NCI-H226 (cell line): ENCODE measurements at places on chromosomes 4 and X.

DNA sequence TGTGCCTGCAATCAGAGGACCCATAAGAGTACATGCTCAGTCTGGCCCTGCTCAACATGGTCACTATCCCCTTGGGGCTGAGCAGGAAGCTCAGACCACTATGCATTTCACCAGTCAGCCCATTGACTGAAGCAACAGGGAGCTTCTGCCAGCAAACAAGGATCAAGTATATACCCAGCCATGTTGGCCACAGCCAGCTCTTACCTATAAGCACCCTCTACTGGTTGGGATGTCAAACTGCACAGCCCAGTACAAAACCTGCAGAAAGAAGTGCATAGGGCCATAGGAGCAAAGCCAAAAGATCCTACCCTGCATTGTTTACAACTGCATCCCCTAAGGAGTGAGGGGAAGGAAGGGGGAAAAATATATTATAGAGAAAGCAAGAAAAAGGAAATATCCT lies 214.4 kb upstream of the CPEB2 start:
- no peak for DNase-seq

DNA sequence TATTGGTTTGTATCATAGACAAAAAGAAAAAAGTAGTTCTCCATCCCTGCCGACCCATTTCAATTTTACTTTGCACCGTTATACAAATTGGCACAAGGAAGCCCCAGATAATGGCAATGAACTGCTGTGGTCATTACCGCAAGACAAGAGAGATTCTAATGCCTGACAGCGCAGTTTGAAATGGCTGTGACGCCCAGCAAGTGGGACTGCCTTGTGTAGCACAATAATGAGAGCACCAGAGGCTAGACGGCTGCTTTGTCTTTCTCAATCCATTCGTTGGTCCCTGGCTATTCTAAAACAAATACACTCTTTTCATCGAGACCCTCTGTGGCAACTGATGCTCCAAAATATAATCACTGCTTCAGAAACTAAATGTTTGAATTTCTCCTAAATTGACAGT lies 192.4 kb upstream of the NEIL3 start:
- no peak for DNase-seq

GRCh38 chrX:142663330-142664095 lies 362.2 kb upstream of the SPANXN4 start:
- no peak for DNase-seq

- no peak for DNase-seq
Observed at GRCh38 chr4:176872461-176872860, 79.7 kb upstream of the VEGFC start.

DNA sequence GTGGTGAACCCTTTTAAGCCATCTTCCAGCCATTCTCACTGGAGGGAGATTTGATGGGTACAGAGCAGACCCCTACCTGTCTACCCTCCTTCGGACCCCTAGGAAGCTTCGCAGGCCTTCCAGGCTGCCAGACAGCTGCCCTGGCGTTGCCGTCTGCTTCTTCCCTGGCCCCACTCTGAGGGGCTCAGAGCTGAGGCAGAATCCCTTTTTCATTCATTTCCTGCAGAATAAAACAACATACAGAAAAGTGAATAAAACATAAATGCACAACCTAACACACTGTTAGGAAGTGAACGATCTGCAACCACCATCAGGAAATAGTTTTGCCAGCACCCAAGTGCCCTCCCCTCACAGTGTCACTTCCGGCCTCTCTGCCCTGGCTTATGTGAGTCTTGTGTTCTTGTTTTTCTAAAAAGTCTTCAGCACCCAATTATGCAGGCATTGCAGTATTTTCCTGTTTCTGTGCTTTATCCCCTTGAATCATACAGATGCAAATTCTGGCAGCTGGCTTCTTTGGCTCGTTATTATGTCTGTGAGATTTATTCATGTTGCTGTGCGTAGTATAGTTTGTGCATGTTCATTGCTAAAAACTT lies 5.6 kb upstream of the ADD1 start:
- DNase-seq = no peak

DNA sequence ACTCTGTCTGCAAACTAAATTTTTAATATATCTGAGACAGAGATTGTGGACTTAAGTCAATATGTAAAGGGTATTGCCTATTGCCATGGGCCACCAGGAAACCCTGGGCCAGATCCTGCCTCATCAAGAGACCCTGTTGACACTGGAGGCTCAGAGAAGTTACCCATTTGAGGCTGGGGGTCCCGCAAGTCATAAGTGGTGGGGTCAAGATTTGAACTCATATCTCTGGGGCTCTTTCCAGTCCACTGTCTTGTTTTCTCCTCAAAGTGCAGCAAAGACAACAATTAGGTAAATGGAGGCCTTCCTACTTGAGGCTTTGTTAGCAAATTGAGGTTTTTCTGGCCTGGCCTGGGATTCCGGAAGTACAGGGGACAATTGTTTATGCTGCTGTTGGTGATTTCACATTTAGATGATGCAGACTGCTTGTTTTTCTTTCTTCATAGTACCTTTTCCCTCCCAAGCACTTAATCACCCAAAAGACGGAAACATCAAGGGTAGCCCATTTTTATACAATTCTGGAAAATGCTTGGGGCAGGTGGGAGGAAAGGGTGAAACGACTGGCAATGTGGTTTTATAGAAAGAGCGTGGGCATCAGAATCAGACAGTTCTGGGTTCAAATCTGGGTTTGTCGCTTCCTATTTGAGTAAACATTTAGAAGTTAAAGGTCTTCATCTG lies 160.0 kb downstream of the SMIM20 start:
- DNase-seq = no peak
